ENCODE measurements at places on chromosomes 4 and X. TPM values are rescaled to one million over a fixed set of nuclear protein-coding genes. Genes with fewer than 3 reads are reported as not detected.

The BMP3 gene
- 0.19 TPM for total RNA-seq

The HTRA3 gene
- 129 TPM for total RNA-seq

The PHOX2B gene
- total RNA-seq = not detected

The XK gene
- total RNA-seq = 0.93 TPM

The KCTD8 gene
- 4.8 TPM for total RNA-seq

The RIBC1 gene
- total RNA-seq = 0.48 TPM

The NUP62CL gene
- total RNA-seq = 0.96 TPM

The ADH1C gene
- total RNA-seq = 3.4 TPM

The G3BP2 gene
- 99.6 TPM for total RNA-seq

The FAM9C gene
- total RNA-seq = not detected

DNA sequence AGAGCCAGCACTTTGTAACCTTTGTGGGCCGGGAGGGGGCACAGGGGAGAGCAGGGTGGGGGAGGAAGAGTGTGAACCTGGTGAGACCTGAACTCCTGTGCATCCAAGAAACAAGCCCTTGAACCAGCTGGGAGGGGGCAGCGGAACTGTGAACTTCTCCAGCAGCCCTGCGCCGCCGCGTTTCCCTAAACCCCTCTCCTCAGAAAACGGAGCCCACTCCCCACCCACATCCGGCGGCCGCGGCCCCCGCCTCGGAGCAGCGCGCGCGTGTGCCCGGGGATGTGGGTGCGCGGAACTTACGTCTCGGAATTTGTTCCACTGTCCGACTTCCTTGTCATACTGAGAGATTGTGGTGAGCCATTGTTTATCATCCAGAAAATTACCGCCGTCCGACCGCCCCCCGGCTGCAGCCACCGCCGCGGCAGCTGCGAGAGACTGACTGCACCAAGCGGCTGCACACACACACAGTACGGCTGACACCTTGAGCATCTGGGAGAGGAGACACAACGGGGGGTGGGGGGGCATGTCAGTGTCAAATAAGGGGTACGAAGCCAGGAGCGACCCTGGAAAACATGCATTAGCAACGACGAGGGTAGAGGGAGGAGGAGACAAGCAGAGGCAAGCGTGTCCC lies 494 bp downstream of the SPOCK3 start:
- DNase-seq = peak; percentile 41
- H3K27me3 ChIP-seq = no peaks in the 10 kb centered on the region
- H3K4me3 ChIP-seq = peak overlapping the region; percentile 28
- no peaks in the 10 kb centered on the region for H3K36me3 ChIP-seq

- DNase-seq = no peak
- no peaks in the 10 kb centered on the region for H3K36me3 ChIP-seq
- H3K27ac ChIP-seq = no peak overlapping the region
- H3K4me1 ChIP-seq = no peaks in the 10 kb centered on the region
- no peaks in the 10 kb centered on the region for H3K27me3 ChIP-seq
Measured at GRCh38 chr4:183610033-183610432, 49.0 kb downstream of the RWDD4 start.

- H3K4me1 ChIP-seq = no peaks in the 10 kb centered on the region
- no peak overlapping the region for H3K4me3 ChIP-seq
- DNase-seq = no peak
- no peaks in the 10 kb centered on the region for H3K27me3 ChIP-seq
Measured at GRCh38 chr4:135949931-135950330, 1582.4 kb downstream of the PCDH18 start.

GRCh38 chr4:152990471-152991131 lies 54.5 kb downstream of the FHDC1 start:
- H3K4me3 ChIP-seq = no peak overlapping the region
- DNase-seq = no peak
- no peaks in the 10 kb centered on the region for H3K36me3 ChIP-seq
- no peaks in the 10 kb centered on the region for H3K27me3 ChIP-seq
- H3K4me1 ChIP-seq = no peaks in the 10 kb centered on the region

- no peak overlapping the region for H3K4me3 ChIP-seq
- DNase-seq = no peak
- H3K27ac ChIP-seq = no peak overlapping the region
Measured at GRCh38 chr4:155657169-155657568, 9.5 kb upstream of the GUCY1A1 start.

- no peaks in the 10 kb centered on the region for H3K27me3 ChIP-seq
- H3K4me3 ChIP-seq = no peak overlapping the region
- no peaks in the 10 kb centered on the region for H3K36me3 ChIP-seq
- no peak for DNase-seq
Measured at GRCh38 chr4:17814140-17814539, 3.4 kb downstream of the NCAPG start.

DNA sequence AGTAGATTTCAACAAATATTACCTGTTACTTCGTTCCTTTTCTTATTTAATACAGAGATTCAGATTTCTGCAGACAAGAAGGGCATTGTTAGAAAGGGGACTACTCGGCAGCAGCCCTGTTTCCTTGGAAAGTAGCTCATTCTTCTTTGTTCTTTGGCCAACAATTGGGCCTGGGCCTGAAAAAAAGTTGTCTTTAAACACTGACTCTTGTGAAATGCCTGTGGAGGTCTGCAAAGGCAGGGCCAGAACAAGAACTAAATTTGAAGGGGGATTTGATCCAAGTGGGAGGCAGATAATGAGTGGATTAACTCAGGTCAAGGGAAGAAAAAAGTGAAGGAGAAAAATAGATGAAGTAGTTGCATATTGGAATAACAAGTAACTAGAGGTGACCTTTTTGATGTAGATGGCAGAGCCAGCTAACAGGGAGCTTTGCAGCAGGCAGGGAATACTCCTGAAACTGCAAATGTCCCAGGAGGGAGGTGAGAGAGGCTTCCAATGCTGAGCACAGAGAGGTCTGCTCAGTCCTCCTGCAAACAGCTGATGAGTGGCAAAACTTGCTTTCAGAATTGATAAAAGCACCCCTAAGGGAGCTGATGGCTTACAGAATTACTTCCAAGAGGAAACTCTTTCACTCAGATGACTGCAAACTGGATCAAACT lies 393.2 kb upstream of the HS3ST1 start:
- no peaks in the 10 kb centered on the region for H3K4me1 ChIP-seq
- no peaks in the 10 kb centered on the region for H3K27me3 ChIP-seq
- H3K4me3 ChIP-seq = no peak overlapping the region
- H3K27ac ChIP-seq = no peak overlapping the region
- DNase-seq = no peak

GRCh38 chr4:182863501-182863900 lies 53.7 kb downstream of the DCTD start:
- no peaks in the 10 kb centered on the region for H3K27me3 ChIP-seq
- no peaks in the 10 kb centered on the region for H3K36me3 ChIP-seq
- no peak overlapping the region for H3K4me3 ChIP-seq
- peak; percentile 35 for DNase-seq
- H3K27ac ChIP-seq = no peak overlapping the region

- H3K4me1 ChIP-seq = no peaks in the 10 kb centered on the region
- H3K27me3 ChIP-seq = no peaks in the 10 kb centered on the region
- H3K4me3 ChIP-seq = no peak overlapping the region
- DNase-seq = no peak
- no peaks in the 10 kb centered on the region for H3K36me3 ChIP-seq
- H3K27ac ChIP-seq = no peak overlapping the region
Measured at GRCh38 chrX:617891-618290, 12.7 kb upstream of the SHOX start.

GRCh38 chr4:128354205-128354821 lies 66.7 kb upstream of the PGRMC2 start:
- no peaks in the 10 kb centered on the region for H3K4me1 ChIP-seq
- no peaks in the 10 kb centered on the region for H3K27me3 ChIP-seq
- peak overlapping the region; percentile 6 for H3K27ac ChIP-seq
- H3K4me3 ChIP-seq = no peak overlapping the region
- DNase-seq = peak; percentile 49

GRCh38 chrX:55714161-55714560 lies 3.4 kb upstream of the RRAGB start:
- H3K27ac ChIP-seq = no peak overlapping the region
- no peaks in the 10 kb centered on the region for H3K36me3 ChIP-seq
- DNase-seq = no peak
- no peak overlapping the region for H3K4me3 ChIP-seq

GRCh38 chr4:185878633-185879032 lies 66.6 kb upstream of the SORBS2 start:
- H3K36me3 ChIP-seq = no peaks in the 10 kb centered on the region
- no peak overlapping the region for H3K27ac ChIP-seq
- no peaks in the 10 kb centered on the region for H3K4me1 ChIP-seq
- H3K4me3 ChIP-seq = no peak overlapping the region
- no peak for DNase-seq

DNA sequence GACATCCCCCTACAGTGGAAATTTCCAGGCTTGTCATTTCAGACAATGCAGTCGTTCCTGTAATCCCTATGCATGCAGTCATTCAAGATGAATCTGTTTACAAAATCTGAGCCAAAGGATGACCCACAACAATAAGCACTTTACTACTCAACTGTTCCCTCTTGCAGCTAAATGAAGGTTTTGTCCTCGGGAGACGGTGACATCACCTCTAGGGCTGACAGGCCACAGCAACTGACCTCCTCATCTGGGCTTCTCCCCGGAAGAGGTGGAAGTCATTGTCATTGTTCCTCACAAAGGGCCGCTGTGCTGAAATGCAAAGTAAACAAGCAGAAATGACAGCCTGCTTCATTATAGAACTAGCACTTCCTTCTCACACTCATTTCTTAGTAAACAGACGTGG lies 29.2 kb downstream of the CLRN2 start:
- H3K4me1 ChIP-seq = no peaks in the 10 kb centered on the region
- H3K36me3 ChIP-seq = no peaks in the 10 kb centered on the region
- no peak for DNase-seq
- no peak overlapping the region for H3K27ac ChIP-seq

DNA sequence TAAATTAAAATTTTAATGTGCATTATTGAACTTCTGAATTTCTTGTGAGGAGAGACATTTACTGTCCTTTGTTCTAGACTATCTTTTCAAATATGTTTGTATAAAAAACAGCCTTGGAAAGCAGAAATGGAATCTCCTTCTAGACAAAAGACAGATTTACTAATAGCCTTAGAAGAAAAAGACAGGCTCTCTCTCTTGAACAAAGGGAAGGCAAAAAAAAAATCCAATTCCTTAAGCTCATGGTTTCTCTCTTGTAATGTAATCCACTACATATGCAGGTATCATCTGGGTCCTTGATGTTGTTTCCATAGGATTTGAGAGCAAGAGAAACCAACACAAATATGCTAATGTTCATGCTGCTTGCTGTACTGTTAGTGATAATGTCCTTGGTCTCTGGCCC lies 106.0 kb downstream of the TBCK start:
- H3K36me3 ChIP-seq = peaks cover 2% of the 10 kb centered on the region
- no peaks in the 10 kb centered on the region for H3K4me1 ChIP-seq
- no peak for DNase-seq
- H3K27ac ChIP-seq = no peak overlapping the region
- no peak overlapping the region for H3K4me3 ChIP-seq

DNA sequence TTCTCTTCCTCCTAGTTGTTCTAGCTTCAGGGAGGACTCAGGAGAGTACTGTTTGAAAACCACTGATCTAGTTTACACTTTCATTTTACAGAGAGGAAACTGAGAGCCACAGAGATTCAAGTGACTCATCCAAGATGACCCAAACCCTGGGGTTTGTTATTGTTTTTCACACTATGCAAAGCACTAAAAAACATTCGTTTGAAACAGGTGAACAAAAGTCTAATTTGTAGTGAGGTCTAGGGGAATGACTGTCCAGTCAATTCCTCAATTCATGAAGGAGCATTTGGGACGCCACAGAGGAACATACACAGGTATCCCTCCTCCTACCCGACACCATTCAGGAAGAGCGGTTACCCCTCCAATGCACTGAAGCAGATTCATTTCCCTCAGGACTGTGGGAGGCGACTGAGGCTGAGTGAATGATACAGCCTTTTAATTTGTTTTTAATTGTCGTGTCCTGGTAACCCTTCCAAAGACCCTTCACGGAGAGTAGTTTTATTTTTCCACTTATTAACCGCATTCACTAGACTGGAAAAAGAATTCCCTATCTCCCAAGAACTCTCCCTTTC lies 30.3 kb downstream of the TLR10 start:
- no peaks in the 10 kb centered on the region for H3K27me3 ChIP-seq
- DNase-seq = no peak
- H3K4me3 ChIP-seq = no peak overlapping the region
- no peaks in the 10 kb centered on the region for H3K36me3 ChIP-seq
- no peak overlapping the region for H3K27ac ChIP-seq
- no peaks in the 10 kb centered on the region for H3K4me1 ChIP-seq

DNA sequence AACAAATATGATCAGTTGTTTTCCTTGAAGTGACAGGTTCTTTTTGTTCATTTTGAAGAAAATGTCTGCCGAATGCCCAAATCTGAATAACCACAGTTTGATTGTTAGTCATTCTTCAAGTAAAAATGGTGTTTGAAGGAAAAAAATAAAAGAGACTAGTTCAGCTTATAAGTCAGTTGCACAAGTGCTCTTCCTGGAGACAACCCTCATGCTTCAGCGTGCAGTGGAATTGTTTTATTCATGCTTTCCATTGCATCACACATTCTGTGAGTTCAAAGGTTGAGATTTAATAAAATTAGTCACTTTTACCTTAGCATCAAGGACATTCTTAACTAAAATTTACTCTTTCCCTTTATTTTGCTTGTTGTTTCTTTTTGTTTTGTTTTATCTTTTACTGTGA lies 404.9 kb downstream of the ZNF674 start:
- H3K4me1 ChIP-seq = peaks cover 3% of the 10 kb centered on the region
- no peak for DNase-seq
- H3K27ac ChIP-seq = no peak overlapping the region
- H3K27me3 ChIP-seq = no peaks in the 10 kb centered on the region

DNA sequence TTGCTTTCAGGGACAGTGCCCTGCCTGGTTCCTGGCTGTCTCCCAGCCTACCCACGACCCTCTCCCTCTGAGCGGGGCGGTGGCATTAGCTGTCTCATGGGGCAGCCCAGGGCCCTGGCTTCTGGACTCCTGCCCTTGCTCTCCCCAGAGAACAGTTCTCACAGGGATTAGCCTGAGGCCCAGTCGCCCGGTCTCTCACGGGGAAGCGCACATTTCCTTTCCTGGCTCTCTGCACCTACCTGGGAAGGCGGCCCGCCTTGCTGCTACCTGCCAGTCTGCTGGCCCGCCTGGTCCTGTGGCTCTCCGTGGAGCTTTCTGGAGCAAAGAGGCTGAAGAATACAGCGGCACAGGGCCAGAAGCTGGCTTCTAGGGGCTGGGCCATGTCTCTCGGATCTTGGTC lies 128.4 kb downstream of the FHDC1 start:
- no peak overlapping the region for H3K4me3 ChIP-seq
- H3K27me3 ChIP-seq = no peaks in the 10 kb centered on the region
- no peaks in the 10 kb centered on the region for H3K4me1 ChIP-seq
- H3K36me3 ChIP-seq = no peaks in the 10 kb centered on the region
- H3K27ac ChIP-seq = no peak overlapping the region
- no peak for DNase-seq

Measured in aorta (tissue), 5 donors.